ENCODE measurements at places on chromosomes 5 and 9. TPM values are rescaled to one million over a fixed set of nuclear protein-coding genes. Genes with fewer than 3 reads are reported as not detected.

DNA sequence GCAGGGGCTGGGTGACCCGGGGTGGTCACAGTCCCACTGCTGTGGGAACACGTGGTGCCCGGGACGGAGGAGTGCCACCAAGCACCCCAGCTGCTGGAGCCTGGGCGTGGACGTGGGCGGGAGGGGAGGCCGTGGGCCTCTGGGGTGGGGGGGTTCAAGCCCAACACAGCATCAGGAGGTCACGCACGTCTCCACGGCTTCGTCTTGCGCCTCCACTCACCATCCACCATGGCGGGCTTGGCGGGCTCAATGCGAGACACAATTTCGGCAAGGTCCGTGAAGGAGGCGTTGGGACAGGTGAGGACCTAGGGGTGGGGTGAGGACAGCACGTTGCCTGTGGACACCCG, 2.2 kb upstream of the NSMF start:
- DNase-seq = no peak

GRCh38 chr9:105861972-105862371, 167.6 kb downstream of the TMEM38B start:
- no peak for DNase-seq

DNA sequence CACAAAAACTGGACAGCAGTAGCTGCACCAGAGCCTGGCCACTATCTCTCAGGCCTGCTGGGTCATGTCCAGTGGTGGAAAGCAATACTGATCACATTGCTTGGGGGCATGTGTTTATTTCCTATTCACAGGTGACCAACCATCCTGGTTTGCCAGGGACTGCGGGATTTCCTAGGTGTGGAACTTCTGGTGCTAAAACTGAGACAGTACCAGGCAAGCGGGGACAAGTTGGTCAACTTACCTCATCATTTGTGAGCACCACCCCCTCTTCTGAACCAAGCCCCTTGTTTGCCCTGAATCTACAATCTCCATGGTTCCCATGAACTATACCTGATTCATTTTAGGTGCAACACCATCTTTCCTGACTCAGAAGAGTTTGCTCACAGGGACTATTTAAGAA, 81.3 kb downstream of the TNC start:
- no peak for DNase-seq

DNA sequence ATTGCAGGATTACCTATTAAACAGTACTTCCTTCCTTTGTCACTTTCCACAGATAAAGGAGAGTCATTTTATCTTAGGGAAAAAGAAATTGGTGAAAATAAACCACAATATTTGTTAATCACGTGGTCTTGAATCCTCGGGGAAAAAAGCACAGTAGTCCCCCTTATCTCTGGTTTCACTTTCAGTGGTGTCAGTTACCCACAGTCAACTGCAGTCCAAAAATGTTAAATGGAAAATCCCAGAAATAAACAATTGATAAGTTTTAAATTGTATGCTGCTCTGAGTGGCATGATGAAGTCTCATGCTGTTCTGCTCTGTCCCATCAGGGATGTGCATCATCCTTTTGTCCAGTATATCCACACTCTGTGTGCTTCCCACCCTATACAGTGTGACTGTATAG, 405.2 kb upstream of the MPDZ start:
- no peak for DNase-seq

DNA sequence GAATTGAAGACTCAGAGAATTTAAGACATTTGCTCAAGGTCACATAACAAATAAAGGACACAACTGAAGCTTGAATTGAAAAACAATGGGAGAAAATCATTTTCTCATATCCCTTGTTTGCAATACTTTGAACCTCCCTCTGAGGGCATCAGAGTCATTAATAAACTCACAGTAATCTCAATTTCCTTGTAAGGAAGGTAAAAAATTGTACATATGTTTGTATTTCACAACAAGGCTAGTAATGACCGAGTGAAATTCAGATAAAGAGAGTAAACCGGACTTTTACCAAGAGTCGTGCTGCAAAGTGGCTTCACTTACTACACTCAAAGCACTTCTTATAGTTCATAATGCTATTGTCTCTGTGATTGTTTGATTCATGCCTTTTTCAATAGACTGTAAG, 665.0 kb downstream of the NR2F1-AS1 start:
- DNase-seq = no peak

DNA sequence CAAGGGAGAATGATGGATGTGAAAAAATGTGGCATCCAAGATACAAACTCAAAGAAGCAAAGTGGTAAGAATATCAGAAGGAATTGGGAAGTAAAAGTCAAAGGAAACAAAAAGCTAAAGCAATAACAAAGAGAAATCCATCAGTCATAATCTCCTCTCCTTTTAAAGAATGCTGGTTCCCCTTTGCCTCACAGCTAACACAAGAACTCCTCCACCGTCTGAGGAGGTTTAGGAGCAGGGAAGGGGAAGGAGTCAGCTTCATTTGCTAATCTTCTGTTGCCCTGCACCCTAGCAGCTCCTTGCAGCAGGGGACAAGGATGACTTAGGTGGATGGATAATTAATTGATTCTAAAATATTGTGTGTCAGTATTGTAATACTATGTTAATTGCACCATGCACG, 16.4 kb downstream of the CD274 start:
- peak; percentile 18 for DNase-seq

DNA sequence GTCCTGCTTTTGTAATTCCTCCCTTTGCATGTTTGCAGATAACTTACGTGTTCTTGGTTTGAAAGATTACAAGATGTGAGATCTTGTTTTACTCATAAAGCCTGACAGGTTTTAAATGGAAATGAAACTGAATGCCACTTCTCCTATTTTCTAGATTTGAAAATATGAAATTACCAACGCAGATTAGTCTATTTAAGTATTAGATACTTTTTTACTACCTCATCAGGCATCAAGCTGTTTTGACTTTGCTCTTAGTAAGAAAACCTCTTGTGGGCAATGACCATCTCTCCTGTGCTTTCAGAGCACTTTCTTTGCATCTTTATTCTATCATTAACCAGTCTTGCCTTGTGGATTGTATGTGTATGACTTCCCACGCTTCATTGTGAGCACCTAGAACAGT, 3.5 kb downstream of the DMXL1 start:
- DNase-seq = no peak

GRCh38 chr9:92650296-92650695, 19.6 kb downstream of the IPPK start:
- no peak for DNase-seq

- peak; percentile 75 for DNase-seq
Observed at GRCh38 chr5:111308951-111309350, 84.8 kb downstream of the CAMK4 start.

GRCh38 chr5:172046593-172046992, 40.2 kb upstream of the FBXW11 start:
- DNase-seq = no peak

GRCh38 chr5:38258319-38259061, at the start of gene EGFLAM:
TSS of gene EGFLAM (plus strand) at chr5:38258559. CDS start at chr5:38258755, 196 bp downstream.
- peak; percentile 84 for DNase-seq

- DNase-seq = peak; percentile 39
Observed at GRCh38 chr5:59264639-59265245, 628.8 kb downstream of the PDE4D start.

DNA sequence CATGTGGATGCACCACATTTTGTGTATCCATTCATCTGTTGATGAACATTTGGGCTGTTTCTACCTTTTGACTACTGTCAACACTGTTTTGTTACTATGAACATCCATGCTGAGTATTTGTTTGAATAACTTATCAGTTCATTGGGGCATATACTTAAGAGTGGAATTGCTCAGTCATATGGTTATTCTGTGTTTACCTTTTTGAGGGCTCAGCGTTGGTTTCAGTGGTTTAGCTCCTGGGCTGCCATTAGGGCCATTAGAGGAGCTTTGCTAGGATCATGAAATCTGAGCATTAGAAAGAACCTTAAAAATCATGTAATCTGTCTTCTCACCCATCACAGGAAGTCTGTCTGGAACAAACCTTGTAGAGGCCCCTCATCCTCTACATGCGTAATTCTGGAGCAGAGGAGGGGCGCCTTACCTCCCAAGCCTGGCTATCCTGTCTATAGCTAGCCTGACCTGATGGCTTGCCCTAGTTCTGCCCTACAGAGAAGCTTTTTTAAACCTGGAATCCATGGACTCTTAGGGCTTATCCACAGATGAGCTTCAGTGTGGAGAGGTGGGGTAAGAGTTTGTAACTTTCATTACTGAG, 92.9 kb downstream of the PDZD2 start:
- DNase-seq = no peak

DNA sequence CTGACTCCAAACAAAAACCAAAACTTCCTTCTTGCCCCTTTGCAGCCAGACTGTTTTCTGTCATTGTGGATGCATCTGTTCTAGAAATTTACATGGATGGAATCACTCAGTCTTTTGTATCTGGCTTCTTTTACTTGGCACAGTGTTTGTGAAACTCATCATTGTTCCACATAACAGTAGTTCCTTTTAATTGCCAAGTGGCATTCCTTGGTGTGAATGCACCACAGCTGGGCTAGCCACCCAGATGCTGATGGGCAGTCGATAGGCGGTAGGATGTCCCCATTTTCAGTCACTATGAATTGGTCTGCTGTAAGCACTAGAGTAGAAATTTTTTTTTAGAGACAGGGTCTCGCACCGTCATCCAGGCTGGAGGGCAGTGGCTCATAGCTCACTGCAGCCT, 6.3 kb upstream of the CLPTM1L start:
- DNase-seq = no peak

GRCh38 chr5:88279584-88279983, 10.9 kb upstream of the TMEM161B start:
- DNase-seq = no peak

DNA sequence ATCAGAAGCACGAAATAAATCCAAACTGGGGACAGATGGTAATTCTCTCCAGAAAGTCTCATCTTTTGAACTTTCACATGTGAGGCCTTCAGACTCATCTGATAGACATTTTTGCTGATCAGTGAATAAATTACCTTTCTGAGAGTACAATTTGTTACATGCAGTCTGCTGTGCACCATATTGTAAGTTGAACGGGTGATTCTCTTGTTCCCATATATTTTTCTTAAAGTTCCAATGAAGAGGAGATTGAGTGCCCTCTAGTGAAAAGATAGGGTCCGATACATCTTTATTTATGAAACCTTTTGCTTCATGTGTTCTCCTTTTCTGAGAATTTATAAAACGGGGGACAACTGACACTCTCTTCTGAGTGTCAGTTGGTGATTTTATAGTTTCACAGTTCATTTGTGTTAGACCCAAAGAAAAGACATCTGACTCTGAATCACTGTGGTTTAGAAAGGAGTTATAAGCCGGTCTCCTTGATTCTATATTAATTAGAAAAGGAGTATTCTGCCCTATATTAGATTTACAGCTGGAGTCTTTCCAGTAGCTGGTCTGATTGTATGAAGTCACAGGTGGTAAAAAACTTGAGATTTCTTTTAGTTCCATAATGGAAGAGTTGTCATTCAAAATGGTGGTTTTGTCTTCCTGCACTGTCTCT, 30.4 kb downstream of the GNG10 start:
- no peak for DNase-seq

The IFNA21 gene
- not detected for total RNA-seq

The PDCD1LG2 gene
- total RNA-seq = not detected

The LEAP2 gene
- total RNA-seq = 3.6 TPM

The STARD4 gene
- 157 TPM for total RNA-seq

The CENPP gene
- 5.5 TPM for total RNA-seq

The IFNA8 gene
- not detected for total RNA-seq

The GLRA1 gene
- not detected for total RNA-seq

The FUT7 gene
- total RNA-seq = not detected

The FOXB2 gene
- not detected for total RNA-seq

The FOXD1 gene
- total RNA-seq = 0.12 TPM

The EQTN gene
- total RNA-seq = 3.4 TPM

The SLC25A2 gene
- total RNA-seq = 0.22 TPM
